ENCODE measurements at places on chromosomes 6 and 20.
A peak's percentile ranks its signal among the peaks of the same experiment; 100 is the strongest.

DNA sequence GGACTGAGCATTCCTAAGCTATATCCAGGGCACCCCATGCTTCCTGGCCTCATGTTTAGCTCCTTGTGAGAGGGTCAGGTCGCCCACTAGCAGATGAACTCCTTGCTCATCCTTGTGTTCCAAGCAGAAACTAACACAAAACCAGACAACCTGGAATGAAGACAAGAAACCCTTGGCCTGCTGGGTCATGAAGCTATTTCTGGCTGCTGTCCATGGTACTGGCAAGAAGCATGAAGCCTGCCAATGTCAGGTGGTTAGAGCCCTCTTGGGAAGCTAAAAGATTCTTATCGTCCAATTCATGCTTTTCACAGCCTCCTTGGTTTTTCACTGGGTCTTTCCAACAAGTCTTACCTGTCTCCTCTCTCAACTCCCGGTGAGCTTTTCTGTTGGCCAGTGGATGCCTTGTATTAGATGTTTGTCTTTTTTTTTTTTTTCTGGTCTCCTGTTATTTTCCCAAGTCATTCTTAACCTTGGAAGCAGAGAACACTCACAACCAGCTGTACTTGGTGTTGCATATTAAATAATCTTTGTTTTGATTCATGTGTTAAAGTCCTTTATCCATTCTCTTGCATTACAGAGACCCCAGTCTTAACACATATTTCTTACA, 180.3 kb downstream of the ANKRD60 start:
- peak; percentile 37 for DNase-seq

DNA sequence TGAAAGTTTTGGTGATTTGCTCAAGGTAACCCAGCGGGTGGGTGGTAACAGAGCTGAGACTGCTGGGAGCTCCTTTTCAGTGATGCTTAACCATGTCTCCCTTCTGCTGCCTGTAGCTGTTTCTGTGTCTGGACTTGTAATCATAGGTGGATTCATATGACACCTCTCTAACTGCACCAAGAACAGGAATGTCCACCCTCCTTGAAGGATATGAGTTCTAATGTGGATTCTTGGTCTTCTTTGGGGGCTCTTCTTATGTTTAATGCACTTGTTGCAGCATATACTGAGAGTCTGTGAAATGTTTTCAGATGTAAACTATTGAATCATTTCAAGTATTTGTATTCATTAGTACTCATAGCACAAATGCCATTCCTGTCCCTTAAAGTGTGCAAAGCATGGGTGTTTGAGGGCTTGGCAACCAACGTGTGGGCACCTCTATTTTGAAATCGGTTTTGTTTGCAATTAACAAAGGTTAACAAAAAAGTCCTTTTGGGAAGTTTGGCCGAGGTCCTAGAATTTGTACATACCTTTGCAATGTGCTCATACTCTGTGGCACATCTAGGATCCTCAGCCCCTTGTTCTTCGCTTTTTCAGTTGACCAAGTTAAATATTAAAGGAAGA, 138.0 kb downstream of the SOX4 start:
- DNase-seq, result no peak

DNA sequence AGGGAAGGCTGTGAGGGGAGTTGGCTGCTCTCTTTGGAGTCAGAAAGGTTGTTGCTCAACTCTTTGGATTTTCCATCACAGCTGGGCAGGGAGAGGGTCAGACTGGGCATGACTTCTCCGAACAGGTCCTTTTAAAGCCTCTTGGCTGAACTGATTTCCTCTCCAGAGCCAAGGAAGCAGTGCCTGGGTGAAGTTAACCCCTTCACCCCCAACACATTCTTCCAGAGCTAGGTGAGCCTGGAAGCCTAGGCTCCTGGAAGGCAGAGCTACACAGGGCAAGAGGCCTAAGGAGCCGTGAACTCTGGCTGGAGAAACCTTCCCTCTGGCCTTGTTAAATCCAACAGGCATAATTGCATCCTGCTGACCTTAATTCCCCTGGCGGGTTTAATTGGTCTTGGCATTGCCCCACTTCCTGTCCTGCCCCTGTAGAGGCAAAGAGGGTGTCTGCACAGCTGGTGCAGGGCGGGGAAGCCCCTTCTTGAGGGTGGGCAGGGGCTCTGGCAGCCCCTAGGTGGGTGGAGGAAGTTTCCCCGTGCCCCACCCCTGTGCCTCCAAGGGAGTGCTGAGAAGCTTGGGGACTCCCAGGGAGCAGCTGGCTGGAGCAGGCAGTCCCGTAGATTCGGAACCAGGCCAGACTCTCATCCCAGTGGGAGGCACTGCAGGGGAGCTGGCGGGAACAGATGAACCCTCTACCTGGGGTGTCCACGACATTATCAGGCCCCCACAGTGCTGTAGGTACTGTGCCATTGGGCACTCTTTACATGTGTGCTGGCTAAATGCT, 3.6 kb upstream of the MYLK2 start:
- DNase-seq, result no peak

GRCh38 chr6:73180076-73180738, 45.1 kb downstream of the KHDC1L start:
- DNase-seq, result no peak

DNA sequence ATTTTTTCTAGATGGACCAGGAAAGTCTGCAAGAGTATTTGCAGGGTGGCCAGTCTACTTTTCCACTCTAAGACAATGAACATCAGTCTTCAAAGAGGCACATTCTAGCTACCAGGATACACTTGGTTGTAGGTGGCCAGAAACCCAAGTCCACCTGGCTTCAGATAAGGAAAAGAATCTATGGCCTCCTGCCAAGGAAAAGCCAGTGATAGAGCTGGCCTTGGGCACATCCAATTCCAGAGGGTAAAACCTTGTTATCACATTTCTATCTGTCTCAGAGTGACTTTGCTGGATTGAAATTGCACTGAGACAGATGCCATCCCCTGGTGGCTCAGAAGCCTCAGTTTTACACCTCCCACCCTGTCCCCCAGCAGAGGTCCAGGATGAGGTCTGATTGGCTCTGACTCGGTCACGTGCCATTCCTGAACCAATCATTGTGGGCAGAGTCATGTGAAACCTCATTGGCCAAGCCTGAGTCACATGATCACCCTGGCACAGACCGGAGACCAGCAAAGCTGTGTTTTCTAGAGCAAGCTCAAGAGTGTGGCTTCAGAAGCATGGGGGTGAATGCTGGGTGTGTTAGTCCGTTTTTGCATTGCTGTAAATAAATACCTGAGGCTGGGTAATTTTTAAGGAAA, 497.4 kb upstream of the SULF2 start:
- DNase-seq, result no peak

DNA sequence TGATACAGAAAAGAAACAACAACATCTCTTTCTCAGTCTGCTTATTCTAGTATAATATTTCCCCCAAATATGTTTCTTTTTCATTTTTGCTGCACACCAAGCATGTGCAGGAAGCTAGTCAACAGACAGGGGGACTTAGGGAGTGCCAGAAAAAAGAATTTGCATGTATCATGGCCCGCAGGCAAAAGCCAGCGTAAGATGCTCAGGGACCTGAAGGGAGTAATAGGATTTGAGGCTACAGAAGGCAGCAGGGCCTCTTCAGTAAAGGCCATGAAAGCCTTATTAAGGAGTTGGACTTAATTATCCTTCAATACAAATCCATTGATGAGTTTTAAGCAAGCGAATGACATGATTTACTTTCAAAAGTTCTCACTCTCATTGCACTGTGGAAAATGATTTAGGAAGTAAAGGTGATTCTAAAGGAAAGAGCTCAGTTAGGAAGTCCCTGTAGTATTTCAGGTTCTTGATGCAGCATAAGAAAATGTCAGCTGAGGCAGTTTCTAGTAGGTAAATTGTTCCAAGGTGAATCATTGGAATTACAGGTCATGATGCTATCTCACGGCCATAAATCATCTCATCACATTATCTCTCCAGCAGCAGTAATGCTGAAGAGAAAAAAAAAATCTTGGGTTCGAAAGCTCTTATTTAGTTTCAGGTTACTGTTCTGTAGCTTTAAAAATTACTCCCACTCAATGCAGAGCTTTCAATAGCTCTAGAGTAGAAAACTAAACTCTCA, 94.8 kb downstream of the PTCHD4 start:
- peak; percentile 9 for DNase-seq

DNA sequence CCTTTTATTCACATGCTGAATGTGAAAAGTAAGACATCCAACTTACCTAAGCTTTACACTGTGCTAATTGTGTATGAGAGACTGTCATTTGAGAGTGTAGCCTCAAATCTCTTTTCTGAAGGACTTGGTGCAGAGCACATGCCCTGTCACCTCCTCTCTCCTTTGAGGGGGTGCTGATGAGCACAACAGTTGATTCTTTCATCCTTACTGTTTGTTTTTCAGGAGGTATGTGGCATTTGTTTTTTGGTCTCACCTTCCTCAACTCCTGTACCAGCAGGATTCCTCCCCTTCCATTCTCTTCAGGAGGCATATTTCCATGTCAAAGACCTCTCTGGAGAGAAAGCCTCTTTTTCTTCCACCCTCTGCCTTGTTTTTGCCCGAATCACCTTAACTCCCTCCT, 252.6 kb upstream of the CITED2 start:
- no peak for DNase-seq

GRCh38 chr6:72267470-72267869, 354.4 kb upstream of the KCNQ5 start:
- DNase-seq, result no peak

DNA sequence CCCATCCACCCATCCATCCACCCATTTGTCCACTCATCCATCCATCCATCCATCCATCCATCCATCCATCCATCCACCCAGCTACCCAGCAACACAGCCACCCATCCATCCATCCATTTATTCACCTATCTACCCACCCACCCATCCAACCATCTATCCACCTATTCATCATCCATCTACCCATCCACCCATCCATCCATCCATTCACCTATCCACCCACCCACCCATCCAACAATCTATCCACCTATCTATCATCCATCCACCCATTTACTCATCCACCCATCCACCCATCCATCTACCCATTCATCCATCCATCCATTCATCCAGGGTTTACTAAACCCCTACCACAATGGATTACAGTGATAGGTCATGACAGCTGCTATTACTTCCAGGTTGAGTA, 7.4 kb downstream of the SERPINB1 start:
- DNase-seq, result no peak

GRCh38 chr6:167479301-167479700, 154.4 kb downstream of the TTLL2 start:
- DNase-seq, result no peak

DNA sequence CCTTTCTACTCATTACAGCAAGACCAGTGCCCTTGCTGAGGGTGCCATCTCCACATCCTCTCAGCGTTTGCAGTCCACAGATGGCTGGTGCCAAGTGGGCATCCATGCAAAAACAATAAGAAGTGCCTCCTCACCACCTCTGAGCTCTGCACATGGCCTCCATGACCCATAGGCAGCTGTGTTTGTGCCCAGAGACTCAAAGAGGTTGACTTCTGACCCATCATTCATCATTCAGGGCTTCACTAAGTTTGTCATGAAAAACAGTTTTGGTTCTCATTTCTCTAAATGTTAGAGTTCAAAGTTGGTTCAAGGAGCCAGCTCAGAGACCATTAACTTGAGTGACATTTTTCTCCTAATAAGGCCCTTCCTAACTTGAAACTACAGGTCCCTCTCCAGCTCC, 512.6 kb upstream of the MAP3K7 start:
- no peak for DNase-seq

DNA sequence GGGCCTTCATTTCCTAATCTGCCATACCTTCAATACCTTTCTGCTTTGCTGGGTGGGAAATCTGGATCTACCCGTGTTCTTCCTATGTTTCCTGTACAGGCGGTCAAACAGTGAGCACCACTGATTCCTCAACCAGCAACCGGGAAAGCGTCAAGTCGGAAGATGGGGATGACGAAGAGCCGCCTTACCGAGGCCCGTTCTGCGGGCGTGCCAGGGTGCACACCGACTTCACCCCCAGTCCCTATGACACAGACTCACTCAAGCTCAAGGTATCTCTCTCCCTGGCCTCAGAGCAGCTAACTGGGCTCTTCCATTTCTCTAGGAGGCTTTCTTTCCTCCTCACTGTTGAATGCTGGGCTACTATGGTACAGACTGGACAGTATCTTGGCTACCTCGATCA, 190.1 kb downstream of the SASH1 start:
- DNase-seq, result no peak

DNA sequence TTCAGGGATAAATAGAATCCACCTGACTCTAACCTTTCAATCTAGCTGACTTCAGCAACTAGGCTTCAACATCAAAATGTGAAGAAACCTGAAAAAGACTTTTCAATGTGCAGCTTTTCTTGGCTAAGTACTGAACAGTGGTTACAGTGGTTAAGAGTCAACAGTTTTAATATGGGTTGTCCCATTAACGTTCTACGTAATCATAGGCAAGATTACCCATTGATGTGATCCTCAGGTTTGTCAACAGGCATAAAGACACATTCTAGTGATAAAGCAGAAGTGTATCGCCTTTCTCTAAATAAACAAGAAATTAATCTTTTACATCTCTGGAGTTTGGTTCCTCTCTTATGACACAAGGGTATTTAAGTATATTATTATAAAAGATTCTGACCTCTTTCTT, 154.1 kb upstream of the RUNX2 start:
- DNase-seq, result no peak

DNA sequence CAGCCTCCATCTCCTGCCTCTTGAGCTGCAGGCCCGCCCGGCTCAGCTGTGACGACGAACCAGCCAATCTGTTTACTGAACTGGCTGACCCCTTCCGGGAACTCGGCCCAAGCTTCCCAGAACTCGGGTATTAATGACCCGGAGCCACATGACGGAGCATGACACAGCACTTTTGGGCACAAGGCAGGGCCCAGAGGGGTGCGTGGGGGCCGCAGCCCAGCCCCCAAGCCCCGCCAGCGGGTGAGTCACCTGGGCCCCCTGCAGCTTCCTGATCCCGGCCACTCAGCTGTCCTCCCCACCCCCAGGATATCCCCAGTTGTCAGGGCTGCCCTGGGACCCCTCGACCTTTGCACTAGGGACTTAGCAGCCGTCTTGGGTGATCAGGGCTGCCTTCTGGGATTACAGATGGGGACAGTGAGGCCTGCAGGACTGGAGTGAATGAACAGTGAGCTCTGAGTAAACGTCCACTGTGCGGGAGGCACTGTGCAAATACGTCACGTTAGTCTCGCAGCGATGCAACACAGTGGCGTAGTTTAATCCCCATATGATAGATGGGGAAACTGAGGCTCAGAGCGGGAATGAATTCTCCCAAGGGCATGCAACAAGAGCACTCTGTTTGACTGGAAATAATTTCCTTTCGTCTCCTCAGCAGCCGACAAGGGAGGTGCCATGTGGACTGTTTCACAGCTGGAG, 102.1 kb downstream of the CEBPB start:
- DNase-seq, result peak; percentile 28

GRCh38 chr6:89144354-89144906, 1.4 kb upstream of the PM20D2 start:
- DNase-seq, result no peak

DNA sequence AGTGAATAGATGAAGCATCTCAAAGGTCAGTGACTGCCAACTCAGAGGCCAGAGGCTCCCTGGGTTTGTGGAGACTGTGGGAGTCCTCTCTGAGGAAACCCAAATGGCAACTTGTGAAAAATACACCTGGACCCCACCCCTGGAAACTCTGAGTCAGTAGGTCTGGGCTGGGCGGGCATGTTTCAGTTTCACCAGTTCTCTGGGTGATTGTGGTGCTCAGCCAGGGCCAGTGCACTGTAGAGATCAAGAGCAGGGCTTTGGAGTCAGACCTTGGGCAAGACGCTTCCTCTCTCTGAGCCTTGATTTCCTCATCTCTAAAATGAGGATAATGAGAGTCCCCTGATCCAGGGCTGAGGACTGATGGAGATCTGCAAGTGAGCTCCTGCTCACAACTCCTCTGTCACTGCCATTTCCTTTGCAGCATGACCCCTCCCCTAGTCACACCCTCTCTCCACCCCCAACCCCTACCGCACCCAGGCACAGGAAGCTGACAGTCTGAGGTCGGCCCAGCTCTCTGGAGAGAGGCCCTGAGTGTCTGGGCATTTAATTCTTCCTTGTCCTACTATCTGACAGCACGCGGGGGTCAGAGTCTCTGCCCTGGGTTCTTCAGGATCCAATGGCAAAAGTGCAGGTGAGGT, 5.1 kb downstream of the DEF6 start:
- peak; percentile 26 for DNase-seq
